ENCODE measurements at places on chromosomes 11 and 22.

GRCh38 chr22:46777609-46777970, 15.1 kb downstream of the TBC1D22A start:
- no peak for DNase-seq

GRCh38 chr11:453564-453963, 3.5 kb downstream of the PTDSS2 start:
- no peak for DNase-seq

- no peak for DNase-seq
Observed at GRCh38 chr11:66685276-66686099, 7.8 kb upstream of the RBM4B start.

- no peak for DNase-seq
Observed at GRCh38 chr11:31967404-31968130, 123.3 kb upstream of the RCN1 start.

DNA sequence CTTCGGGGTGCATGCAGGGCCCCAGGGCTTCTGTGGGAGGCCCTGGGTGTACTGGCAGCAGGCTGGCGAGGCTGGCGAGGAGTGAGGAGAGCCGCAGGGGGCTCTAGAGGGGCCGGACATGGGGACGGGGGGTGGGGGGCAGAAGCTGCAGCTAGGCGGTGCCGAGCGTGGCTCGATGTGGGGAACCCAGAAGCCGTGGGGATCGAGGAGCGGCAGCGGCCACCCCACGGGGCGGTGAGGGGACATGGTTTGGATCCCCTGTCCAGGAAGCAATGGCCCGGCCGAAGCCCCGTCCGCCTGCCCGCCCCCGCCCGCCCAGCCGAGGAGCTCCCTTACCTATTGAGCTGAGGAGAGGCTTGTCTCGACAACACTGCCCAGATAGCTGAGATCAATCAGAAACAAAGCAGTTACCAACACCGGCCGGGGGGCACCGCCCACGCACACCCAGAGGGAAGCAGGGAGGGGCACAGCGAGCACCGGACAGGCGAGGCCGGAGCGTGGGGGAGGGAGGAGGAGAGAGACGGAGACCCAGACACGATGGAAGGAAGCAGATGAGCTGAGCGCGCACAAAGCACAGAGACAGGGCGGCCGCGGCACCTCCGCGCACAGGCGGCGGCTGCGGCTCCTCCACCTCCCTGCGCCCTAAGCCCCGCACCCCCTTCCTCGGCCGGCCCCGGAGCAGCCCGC, 38.7 kb downstream of the IGSF9B start:
- no peak for DNase-seq

DNA sequence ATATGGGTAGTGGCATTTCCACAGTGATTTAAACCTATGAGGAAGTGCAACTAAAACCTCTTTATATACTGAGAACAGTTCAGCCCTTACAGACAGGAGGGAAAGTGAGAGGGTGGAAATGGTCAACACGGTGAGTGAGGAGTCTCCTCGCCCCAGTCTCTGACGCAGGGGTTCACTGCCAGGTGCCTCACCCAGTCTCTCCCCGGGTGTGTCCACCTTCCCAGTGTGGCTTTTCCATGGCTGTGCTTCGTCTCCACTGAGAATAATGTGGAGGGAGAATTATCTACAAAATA, 116.6 kb upstream of the TOP3B start:
- no peak for DNase-seq

GRCh38 chr11:68658661-68659060, 25.7 kb upstream of the GAL start:
- no peak for DNase-seq

GRCh38 chr11:126282736-126283591, at the start of gene TIRAP:
TSS of gene TIRAP (plus strand) at chr11:126283093. CDS start at chr11:126290895, 7,802 bp downstream.
- peak; percentile 41 for DNase-seq

DNA sequence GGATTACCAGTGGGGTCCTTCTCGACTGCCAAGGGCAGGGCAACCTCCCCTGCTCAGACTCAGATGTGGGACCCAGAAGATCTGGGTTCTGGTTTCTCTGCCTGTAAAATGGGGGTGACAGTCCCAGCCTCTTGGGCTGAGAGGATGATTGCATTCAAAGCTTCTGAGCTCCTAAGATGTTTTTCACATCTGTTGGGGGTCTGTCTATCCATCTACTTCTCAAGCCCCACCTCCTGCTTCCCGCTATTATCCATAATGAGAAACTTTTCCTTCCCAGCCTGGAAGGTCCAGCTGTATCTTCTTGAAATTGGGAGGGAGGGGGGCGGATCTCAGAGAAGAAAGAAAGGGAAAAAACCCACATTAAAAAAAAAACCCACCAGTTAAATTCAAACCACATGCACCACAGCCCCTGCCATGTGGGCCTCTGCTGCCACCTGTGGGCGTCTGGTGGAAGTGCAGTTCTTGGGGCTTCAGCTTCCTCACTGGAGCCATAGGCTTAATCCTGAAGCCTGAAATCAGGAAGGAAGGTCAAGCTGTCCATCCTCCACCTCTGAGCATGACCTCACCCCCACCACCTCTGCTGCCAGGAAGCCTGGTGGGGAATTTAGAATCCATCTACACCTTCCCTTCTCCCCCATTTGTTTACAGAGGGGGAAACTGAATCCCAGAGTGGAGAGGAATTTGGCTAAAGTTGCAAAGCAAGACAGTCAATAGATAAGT, 27.3 kb downstream of the ARHGEF17 start:
- peak; percentile 30 for DNase-seq

- DNase-seq: no peak
Observed at GRCh38 chr11:45180179-45180847, 33.9 kb downstream of the PRDM11 start.
